ENCODE measurements at places on chromosomes 11 and 22.

- DNase-seq: no peak
Observed at GRCh38 chr11:1242289-1242688, 19.4 kb downstream of the MUC5B start.

GRCh38 chr22:47580121-47580520 is 817.7 kb downstream of the TBC1D22A start:
- DNase-seq: no peak

DNA sequence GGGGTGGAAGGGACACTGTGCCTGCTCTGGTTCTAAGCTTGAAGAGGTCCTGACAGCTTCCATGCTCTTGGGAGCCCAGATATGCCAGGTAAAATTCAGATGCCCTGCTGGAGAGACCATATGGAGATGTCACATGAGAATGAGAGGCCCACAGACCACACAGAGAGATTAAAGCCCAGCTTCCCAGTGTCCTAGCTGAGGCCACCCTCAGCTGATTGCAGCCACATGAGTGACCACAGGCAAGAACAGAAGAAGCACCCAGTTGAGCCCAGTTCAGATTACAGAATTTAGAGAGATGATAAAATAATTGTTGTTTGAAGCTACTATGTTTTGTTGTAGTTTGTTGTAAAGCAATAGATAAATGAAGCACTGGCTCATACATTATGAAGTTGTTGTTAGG is 14.4 kb upstream of the PVALB start:
- DNase-seq: no peak

- peak; percentile 62 for DNase-seq
Observed at GRCh38 chr22:43385770-43386641, 25.8 kb upstream of the MPPED1 start.

GRCh38 chr11:70910835-70911234 is 341.5 kb downstream of the SHANK2 start:
- DNase-seq: no peak

GRCh38 chr11:101745756-101746155 is 161.9 kb upstream of the TRPC6 start:
- no peak for DNase-seq

DNA sequence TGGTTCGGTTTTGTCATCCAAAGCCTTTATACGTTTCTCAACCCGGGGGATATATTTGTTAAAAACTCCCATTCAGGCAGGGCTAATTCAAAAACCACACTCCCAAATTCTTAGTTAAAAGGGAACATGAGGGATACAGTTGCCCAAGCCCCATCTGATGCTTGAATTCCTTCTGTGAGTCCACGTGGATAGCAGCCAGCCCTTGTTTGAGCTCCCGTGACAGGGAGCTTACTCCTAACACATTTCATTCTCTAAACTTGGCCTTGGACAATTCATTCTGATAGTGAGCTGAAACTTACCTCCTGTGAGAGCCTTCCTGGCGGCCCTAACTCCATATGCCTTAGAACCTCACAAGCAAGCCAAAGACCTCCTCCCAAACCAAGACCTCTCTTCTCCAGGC is 357.5 kb downstream of the TENM4 start:
- no peak for DNase-seq

DNA sequence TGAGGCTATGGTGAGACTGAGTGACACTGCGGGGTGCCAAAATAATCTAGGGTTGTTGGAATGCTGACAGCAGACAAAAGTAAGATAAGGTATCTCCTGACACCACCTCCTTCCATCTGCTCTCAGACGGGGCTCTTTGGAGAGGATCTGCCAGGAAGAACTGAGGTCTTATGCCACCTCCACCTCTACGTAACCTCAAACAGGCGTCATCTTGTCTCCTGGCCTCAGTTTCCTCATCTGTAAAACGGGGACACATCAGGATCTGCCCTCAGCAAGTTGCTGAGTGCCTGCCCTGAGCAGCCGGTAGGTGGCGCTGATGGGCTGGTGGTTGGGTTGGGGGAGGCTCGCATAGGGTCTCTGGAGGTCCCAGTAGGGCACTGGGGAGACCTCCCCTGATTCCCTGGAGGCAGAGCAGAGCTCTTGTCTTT is 1.7 kb upstream of the MYEOV start:
- no peak for DNase-seq

DNA sequence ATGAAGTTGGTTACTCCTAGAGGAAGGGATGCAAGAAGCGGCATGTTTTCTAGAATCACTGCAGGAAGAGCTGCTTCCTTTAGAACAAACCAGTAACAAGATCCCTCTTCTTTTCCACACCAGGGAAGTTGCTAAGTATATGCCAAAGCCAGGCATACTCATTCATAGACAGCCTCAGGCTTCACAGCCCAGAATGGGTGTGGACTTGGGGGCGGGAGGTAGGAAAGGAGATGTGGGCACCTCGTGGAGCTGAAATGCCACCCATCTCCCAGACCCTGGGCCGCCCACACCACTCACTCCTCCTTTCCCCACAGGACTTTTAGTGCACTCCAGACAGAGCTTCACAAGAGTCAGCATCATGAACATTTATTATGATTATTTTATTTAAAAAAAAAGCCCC is 16.0 kb upstream of the TMEM121B start:
- no peak for DNase-seq

DNA sequence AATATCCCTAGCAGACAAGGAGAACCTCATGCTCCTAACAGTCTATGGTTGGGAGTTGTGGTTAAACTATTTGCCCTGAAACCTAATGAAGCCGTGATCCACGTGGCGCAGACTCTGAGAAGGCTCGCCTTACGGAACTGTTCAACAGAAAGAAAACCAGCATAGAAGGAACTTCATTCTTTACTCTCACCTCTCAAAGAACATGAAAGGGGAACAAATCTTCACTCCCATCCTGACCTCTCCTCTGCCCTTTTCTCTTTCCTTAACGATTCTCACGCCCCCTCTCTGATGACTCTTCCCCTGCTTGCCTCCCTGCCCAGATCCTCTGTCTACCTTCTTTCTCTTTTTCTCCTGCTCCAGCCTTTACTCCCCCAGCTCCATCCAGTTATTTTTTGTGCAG is 54.2 kb downstream of the IRAG1 start:
- DNase-seq: no peak

- no peak for DNase-seq
Observed at GRCh38 chr11:63764340-63764678, 4.3 kb downstream of the ZFTA start.

GRCh38 chr11:107676336-107677057 is 35.4 kb downstream of the SLN start:
- DNase-seq: no peak

GRCh38 chr22:24805790-24806662 is at the start of gene SGSM1:
TSS of gene SGSM1 (plus strand) at chr22:24806211. CDS start at chr22:24806326, 115 bp downstream.
- peak; percentile 55 for DNase-seq

DNA sequence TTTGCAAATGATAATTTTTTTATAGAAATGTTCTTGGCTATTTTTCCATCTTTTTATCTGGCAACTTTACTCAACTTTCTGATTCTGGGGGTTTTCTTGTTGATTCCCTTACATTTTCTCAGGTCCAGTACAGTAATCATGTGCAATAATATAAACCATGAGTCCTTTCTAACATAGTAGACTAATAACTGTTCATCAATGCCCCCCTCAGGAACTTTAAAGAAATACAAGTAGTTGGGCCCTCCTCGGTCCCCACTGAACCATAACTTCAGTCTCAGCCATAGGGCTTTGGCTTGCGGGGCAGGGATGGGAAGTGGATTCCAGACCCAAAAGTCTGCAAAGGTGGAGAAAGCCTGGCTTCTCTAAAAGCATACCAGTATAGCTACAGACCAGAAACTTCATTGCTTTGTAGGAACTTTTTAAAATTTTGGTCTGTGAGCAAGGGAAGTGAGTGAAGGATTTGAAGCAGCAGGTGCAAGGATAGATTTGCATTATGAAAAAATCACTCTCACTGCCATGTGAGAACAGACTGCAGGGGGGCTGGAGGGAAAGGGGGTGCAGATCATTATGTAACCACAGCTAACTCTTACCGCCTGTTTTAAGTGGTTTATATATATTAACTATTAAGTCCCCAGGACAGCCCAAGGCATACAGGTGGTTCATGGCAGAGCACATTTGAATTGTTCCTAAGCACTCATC is 10.4 kb upstream of the TUB start:
- DNase-seq: no peak

DNA sequence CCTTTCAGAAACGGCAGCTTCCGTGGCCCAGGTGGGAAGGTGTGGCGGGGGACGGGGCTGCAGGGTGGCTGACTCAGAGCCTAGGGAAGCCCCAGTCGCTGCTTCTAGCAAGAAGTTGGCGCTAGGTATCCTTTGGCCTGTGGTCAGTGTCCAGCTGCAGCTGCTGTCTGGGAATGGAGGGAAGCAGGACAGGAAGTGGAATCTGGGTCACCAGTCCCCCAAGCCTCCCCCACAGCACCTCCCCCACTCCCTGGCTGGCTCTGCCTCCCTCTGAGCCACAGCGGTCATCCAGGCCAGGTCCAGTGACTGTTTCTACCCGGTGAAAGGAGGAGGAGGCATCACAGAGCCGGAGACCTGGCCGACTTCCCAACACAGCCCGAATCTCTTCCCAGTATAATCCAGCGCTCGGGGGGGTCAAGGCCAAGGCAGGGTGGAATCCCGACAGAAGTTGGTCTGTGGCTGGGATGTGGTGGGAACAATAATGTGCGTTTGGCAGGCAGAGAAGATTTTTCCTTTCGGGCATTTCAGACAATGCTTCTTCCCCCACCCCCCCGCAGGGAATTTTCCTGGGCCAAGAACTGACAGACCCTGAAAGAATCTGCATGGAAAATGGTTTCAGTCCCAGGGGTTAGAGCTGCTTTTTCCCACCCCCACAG is 45.1 kb downstream of the C11orf96 start:
- DNase-seq: peak; percentile 67

GRCh38 chr11:10969387-10969786 is 111.5 kb upstream of the ZBED5 start:
- no peak for DNase-seq

DNA sequence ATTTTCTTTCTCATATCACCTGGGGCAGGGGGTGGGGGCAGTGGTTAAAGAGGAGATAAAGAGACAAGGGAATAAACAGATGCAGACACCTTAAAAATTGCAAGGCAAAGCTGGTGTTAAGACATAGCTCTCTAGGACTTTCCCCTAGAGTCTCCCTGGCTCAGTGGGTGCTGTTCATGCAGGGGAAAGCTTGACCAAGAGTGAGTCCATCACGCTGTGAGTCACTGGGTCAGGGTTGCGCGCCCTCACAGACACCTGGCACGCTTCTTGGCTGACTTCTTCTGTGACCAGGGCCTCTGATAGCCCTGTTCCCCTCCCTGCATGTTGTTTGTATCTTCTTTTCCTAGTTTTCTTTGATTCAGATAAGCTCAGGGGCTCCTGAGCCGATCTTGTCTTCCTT is 31.9 kb downstream of the COMMD9 start:
- no peak for DNase-seq

- no peak for DNase-seq
Observed at GRCh38 chr11:71999798-72000197, 1.1 kb downstream of the IL18BP start.

- peak; percentile 6 for DNase-seq
Observed at GRCh38 chr11:72189455-72190250, 2.3 kb upstream of the FOLR1 start.

- DNase-seq: no peak
Observed at GRCh38 chr11:62026739-62027370, 59.4 kb upstream of the FTH1 start.

DNA sequence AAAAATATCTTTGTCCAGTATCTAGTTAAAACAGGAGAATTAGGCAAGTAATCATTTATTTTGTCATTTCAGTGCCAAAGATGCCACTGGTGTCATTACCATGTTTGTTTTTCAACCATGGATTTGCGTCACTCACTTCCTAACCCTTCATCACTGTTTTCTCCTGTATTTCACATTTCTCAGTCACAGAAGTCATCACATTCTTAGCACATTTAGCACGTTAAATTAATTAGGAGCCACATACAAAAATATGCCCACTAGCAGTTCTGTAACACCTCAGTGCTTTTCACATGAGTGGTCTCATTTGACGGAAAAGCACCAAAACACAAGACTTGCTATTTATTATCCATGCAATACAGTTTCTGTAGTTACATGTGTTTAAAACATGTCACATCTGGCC is 546.0 kb downstream of the METTL15 start:
- DNase-seq: no peak

DNA sequence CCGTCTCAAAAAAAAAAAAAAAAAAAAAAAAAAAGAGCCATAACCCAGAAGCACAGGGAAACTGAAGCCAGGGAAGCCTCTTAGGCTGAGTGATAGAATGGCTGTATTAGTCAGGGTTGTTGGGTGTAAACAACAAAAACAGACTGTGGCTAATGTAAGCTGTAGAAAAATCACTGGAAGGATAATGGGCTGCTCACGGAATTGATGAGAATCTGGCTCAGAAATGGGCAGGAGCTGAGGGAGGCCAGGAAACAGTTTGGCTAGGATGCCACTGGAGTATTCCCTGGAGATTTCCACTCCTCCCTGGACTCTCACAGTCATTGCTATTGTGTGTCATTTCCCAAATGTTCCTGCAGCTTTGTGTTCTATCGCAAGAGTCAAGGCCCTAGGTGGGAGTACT is 22.4 kb downstream of the SLC22A6 start:
- DNase-seq: no peak

GRCh38 chr11:66429983-66430602 is 8.6 kb downstream of the MRPL11 start:
- peak; percentile 79 for DNase-seq

DNA sequence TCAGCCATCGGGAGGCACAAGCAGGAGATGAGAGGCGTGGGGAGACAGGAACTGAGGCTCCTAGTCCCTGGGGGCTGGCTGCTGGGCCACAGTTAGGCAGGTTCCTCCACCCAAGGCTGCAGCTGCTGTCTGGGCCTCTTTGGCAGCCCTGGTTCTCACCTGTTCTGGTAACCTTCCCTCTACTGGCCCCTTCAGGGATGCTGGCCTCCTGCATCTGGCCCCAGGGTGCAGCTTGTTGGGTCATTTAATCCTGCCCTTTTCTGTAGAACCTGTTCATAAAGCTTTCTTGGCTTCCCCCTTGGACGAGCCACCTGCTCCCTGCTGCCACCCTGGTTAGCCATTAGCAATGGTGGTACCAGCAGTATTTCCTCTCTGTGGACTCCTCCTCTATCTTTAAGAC is 5.5 kb downstream of the USH1C start:
- DNase-seq: no peak

GRCh38 chr11:5283882-5284281 is 14.1 kb upstream of the HBE1 start:
- DNase-seq: no peak
